Foreskin fibroblast (primary cell): ENCODE measurements at places on chromosomes 7 and 10.

- peak; percentile 56 for DNase-seq
These were observed 154.9 kb upstream of the TMEM72 start for GRCh38 chr10:44756216-44756615.

DNA sequence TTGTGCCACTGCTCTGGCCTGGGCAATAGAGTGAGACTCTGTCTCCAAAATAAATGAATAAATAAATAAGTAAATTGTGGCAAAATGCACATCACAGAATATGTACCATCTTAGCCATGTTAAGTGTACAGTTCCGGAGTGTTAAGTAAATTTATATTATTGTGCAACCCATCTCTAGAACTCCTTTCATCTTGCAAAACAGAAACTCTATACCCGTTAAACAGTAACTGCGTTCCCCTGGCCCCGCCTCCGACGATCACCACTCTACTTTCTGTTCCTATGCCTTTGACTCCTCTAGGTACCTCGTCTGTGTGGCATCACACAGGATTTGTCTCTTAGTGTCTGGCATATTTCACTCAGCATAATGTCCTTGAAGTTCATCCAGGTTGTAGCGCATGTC lies 356.4 kb upstream of the FOXK1 start:
- DNase-seq = no peak

DNA sequence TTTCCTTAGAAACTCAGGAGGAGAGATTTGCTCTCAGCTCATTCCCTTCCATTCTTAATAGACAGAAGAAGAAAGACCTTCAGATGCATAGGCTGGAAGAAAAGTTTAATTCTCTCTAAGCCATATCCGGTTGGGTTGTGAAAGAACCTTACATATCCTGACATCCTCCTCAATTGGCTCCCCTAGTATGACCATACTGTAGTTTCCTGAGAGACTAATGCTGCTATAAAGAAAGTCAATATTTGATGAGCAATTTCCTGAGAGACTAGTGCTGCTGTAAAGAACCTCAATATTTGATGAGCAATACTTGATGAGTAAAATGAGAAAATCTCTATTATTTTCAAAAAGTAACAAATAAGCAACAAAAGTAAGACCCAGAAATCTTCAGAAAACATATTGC lies 888.5 kb upstream of the SORCS1 start:
- DNase-seq = peak; percentile 21

DNA sequence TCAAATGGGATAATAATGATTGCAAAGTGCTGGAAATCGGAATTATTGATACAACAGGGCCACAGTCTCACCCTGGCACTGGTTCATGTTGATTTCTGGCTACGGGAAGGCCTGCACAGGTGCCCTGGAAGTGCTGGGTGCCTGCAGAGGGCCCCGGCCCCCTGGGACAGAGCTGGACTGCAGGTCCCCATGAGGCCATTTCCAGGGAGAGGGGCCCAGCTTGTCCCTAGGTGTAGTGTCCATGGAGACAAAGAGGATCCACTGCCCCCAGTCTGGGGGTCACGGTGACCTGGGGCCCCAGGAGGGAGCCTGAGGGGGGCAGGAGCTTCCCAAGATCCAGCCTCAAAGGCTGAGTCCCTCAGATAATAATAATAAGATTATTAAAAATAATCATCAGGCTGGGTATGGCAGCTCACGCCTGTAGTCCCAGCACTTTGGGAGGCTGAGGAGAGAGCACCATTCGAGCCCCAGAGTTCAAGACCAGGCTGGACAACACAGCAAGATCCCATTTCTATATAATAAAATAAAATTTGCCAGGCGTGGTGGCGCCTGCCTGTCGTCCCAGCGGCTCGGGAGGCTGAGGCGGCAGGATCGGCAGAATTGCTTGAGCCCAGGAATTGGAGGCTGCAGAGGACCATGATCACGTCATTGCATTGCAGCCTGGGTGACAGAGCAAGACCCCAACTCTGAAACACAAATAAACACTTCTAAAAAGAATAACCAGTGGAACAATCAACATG lies 98.1 kb downstream of the MICALL2 start:
- no peak for DNase-seq

DNA sequence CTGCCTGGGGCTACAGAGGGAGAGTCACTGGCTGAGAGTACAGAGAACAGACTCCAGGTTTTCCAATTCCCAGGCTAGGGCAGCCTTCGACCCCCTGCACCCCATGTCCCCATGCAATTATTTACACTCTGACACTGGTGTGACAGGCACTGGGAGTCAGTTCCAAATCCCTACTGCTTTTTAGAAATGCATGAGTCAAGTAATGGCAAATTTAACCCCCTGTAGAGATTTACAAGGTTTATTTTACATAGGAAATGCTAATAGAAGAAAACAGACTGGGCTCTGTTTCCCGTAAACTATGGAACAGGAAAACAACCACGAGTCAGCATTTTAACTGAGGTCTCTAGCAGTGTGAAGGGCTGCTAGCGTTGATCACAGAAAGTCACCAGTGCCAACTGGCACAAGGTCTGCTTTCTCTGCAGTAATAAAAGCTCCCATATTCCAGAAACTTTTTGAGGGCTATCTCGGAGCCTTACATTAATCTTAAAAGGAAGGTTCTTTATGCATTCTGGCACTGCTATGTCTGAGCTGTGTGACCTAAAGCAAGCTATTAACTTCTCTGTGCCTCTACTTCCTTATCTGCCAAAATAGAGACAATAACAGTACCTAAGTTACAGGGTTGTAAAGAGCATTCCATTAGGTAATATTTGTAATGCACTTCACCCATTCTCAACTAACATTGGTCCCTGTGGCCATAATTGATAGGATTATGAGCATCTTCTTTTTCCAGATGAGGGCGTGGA lies 28.2 kb downstream of the NOD1 start:
- DNase-seq = no peak

DNA sequence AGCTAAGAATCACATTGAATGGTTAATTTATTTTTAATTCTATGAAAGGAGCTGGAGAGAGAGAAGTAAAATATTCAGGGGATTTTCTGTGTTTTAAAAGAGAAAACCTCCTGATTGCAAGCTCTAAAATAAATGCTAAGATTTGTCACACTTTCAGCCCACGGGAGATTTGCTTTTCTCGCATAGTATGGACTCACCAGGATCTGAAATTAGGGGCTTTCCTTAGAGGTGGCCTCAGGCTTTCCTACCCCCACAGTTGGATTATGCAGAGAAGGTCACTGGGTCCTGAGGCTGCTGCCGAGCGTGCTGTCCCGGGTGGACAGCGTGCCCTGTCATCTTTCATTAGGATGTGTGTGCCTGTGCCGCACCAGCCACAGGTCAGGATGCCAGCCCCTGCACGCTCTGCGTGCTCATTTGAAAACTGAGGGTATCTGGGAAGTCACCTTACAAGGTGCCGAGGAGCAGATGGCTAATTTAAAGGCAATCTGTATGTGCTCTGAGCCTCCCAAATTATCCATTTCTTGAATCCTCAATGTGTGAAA lies 258.8 kb downstream of the CELF2 start:
- no peak for DNase-seq

DNA sequence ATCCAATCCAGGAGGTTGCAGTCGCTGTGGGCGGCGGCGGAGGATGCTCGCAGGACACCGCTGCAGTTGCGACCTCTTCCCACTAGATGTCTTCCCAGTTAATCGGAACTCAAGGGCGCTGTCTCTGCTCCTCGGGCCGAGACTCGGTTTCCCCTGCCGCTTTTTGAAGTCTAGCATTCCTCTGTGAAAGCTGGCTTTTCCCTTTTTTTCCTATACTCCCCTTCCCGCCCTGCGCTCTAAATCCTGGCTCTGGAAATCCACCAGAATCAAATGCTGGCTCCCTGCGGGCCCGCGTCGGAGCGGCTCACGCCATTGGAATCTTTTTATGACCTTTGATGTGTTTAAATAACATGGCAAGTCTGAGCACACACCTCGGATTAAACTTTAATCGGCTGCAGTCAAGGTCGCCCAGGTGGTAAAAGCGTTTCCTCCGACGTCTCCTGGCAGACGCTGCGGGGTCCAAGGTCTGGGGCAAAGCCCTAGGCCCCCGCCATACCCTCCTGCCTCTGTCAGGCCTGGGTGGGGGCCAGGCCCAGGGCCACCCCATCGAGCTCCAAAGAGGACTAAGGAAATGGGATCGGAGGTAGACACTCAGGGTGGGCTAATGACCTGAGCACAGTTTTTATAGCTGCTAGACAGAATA lies 10.7 kb upstream of the HOXA13 start:
- DNase-seq = peak; percentile 70

DNA sequence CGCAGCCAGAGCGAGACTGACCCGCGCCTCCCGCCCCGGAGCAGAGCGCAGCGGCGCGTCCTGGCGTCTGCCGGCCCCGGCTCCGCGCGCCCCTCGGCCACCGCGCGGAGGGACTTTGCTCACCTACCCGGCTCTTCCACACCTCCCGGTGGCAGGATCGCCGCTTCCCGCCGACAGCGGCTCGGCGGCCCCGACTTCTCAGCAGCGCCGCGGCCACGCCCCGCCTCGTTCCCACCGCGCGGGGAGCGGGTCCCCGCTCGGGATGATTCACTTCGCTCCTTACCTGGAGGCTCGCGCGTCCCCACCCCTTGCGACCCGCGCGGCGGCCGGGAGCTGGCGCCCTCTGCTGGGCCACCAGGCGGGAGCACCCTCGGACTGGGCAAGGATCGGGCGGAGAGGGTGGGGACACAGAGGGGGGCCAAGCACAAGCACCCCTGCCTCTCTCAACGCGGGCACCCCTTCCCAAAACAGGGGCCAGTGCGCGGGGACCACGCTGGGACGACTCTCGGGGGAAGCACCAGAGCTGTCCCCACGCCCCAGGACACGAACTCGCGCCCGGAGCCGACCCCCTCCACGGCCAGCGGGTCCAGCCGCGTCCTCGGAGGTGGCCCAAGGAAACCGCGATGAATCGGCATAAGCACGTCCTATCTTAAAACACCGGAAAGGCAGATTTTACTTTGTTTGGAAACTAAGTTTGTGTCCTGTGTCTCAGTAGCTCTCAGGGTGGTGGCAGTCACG lies 101.0 kb upstream of the SVIL start:
- peak; percentile 91 for DNase-seq

DNA sequence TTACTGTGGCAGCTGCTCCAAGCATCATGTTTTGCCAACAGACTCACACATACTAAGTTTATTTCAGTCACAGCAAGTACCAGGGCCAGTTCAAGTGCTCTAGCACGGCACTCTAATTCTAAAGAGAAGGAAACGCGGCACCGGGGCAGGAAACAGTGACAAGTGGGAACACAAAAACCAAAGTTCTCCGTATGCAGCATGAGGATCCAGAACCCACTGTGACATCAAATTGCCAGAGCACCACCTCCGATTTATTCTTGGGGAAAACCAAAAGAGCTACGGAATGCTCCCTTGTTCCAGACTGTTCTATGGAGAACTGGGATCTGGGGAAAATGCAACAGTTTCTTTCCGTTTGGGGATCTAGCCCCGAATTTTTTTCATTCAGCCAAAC lies 448 bp upstream of the PTER start:
- no peak for DNase-seq

GRCh38 chr7:54843841-54844355 lies 84.9 kb upstream of the SEC61G start:
- no peak for DNase-seq

DNA sequence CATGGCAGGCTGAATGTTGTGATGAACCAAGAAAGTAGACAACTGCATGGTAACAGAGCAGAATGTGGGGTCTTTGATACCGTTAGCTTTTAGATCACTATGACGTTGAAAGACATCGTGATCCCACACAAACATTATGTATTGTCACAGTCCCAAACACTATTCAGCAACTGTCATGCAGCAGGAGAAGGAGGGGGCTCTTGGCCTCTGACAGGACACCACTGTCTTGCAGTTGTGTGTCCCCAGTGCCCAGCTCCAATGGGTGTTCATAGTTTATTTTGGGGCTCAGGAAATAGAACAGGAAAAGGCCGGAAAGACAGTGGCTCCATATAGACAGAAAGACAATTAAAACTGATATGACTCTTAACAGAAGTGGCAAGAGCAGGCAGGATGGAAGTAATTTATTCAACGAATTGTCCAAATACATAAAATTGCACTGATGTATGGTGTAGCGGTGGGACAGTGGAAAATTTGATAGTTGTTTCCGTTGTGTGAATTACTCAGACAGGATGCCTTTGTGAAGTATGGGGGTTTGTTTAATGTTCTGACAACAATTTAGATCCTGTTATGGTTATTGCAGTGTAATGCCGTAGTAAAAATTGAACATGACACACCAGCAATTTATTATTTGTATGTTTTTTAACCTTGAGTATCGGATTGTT lies 292.0 kb downstream of the LRMDA start:
- DNase-seq = no peak

GRCh38 chr7:140456551-140457051 lies 22.7 kb downstream of the MKRN1 start:
- DNase-seq = no peak

DNA sequence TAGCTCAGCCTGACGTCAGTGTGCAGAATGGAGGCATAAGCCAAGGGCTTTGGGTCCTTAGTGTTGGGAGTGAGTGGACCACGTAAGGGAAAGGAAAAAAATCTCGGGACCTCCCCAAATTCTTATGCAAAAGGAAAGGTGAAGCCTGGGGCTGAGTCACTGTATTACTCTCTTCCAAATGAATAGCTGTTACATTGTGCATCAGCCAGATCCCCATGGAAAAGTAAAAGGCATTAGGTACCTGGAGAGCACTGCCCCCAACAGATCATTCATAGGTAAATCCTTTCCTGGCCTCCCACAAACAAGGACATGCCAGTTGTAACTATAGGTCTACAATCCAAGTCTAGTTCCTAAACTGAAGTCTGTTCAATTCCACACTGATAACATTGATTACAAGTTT lies 170.5 kb downstream of the C1GALT1 start:
- DNase-seq = no peak

DNA sequence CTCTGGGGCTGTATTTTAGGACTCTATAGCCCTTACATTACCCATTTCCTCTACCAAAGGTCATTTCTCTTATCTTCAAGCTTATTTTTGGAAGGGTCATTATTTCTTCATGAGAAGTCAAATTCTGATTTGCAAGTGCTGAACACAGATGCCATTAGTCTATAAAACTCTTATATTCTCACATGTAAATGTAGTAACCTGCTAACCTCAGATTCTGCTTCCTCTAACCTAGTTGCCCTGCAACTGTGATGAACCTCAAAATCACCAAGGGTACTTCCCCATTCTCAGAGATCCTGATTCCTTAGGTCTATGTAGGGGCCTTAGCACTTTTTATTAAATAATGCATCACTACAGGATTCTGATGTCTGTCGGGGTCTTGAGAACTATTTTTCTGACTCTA lies 6.3 kb downstream of the FAS start:
- DNase-seq = no peak

- DNase-seq = no peak
These were observed 276.1 kb downstream of the PHTF2 start for GRCh38 chr7:78074713-78075112.

GRCh38 chr10:88440541-88440940 lies 142.6 kb downstream of the RNLS start:
- DNase-seq = no peak
